ENCODE measurements at places on chromosomes 7 and 10.
A peak's percentile ranks its signal among the peaks of the same experiment; 100 is the strongest.

- DNase-seq, result no peak
Measured at GRCh38 chr7:113292105-113292504, 173.8 kb upstream of the SMIM30 start.

DNA sequence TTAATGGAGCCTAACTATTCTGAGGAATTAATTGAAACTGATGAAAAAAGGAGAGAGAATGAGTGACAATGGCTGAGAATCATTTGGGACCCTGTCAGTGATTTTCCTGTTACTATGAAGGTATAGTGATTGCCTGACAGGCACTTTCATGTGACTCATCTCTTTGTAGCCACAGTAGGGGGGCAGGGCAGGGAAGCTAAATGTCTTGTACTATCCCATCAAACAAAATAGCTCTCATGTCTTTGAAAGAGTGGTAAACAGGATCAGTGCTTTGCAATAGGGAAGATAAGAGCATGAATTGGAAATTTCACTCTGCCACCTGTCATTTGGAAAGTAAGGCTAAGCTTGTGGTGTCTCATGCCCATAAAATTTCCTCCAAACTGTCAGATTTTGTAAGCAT lies 94.5 kb upstream of the GSDME start:
- no peak for DNase-seq

DNA sequence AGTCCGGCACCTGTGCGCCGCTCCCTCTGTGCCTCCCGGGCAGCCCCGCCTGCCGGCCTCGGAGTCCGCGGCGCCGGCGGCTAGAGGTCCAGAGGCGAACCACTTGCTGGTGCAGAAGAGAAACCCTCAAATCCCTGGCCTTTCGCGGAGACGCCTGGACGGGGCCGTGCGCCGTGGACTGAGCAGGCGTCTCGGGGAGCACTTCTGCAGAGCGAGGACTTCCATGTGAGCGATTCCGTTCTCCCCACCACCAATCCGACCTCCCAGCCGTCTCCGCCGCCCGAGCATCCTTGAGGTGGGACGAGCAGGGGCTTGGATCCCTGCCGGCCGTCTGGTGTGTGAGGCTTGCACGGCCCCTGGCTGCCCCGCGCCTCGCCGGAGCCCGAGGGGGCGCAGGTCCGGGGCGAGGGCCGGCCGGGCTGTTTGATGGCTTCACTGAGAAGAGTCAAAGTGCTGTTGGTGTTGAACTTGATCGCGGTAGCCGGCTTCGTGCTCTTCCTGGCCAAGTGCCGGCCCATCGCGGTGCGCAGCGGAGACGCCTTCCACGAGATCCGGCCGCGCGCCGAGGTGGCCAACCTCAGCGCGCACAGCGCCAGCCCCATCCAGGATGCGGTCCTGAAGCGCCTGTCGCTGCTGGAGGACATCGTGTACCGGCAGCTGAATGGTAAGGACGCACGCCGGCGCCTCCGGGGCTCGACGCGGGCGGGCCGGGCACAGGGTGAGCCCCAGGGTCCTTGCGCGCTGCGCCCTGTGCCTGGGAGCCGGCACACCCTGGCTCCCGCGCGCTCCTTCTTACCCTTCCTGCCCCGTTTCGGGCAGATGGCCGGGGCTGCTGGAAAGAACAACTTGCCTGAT lies 660 bp downstream of the GALNT17 start:
- no peak for DNase-seq

- peak; percentile 86 for DNase-seq
Measured at GRCh38 chr7:1665549-1666316, 4.3 kb upstream of the ELFN1 start.

DNA sequence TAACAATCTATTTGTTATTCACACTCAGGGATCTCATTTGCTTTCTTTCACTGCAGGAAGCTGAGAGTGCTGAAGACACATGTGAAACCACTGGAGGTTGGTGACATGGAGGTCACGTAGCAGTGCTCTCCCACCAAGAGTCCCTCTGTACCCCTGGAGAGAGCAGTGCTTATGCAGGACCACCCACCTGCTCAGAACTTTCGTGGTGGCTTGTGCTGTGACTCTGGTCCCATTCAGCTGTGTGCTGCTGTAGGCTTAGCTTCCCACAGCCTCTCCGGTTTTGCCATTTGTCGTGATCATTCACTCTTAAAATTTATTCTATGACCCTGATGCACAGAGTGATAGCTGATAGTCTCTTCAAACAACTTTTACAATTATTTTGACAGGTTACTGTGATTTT lies 96.0 kb upstream of the RSU1 start:
- DNase-seq, result no peak

DNA sequence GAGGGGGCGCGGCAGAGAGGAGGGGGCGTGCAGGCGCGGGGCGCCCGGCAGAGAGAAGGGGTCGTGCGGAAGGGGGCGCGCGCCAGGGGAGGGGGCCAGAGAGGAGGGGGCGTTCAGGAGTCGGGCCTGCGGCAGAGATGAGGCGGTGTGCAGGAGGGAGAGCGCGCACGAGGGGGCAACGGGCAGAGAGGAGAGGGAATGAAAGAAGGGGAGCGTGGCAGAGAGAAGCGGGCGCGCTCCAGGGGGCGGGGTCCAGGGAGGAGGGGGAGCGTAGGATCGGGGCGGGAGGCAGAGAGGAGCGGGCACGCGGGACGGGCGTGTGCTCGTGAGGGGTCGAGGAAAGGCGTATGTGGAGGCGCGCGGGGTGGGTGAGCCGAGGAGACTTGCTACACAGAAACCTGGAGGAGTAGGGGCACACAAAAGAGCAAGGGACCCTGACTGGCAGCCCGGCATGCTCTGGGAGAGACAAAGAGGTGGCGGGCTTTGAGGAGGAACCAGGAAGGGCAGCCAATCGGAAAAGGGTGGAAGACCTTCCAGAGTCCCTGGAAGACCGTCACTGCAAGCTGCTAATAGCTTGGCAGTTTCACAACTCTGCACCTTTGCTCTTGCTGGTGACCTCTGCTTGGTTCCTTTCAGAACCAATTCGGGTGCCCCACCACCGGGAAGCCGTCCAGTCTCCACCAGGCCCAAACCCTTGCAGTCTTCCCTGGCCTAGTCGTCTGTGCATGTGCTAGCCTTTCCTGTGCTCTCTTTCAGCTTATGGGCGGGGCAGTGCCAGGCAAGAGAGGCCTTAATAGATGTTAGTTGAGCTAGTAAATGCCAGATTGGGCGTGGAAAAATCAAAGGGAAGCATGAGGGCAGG lies 639 bp downstream of the DYDC2 start:
- DNase-seq, result no peak

DNA sequence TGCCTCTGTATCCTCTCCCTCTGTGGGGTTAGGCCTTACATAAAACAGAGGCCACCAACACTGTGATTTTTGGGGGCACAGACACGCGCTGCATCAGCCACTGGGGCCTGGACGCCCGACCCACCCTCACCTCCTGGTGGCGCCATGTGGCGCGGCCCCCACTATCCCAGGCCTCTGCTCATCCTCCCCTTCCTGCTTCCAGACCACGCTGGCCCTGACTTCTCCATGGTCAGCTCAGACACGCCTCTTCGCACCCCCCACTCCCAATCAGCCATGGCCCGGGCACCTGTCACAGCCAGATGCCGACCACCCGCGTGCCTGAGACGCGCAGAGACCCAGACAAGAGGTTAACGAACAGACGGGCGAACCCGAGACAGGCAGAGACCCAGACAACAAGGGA lies 263.9 kb downstream of the ELFN1 start:
- DNase-seq, result no peak

DNA sequence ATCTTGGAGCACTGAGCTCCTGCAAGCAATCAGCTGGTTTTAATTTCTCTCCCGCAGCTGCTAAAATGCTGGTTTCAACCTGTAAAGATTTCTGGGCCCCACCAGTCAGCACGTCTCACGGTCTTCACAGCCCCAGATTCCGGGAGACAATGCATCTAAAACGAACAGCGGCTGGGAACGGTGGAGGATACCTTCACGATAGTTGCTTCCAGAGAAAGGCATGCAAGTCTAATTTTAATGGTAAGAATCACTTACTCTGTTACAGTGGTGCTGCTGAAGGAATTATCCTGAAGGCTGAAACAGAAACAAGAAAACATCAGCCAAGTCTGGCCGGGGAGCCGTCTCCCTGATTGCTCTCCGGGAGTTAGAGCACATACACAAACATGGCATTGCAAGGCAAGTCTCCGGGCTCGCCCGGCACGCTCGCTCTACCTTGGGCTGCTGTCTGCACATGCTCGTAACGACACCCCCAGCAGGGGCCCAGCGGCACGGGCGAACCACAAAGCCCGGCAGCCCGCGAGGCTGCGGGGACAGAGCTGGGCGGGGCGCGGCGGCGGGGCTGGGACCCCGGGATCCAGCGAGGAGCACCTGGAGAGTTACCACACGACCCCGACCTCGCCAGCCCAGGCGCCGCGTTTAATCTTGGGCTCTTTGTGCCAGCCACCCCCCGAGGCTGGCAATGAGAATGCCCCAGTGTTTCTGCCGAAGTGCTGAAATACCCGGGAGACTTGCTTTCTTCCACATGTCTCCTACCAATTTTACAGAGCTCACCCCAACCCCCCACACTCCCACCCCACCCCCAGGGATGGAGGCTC lies at the start of gene FAM13C:
TSS of gene FAM13C (minus strand) at position 406 of the 815 bp plus-strand sequence. CDS start at position 317, 89 bp downstream.
- peak; percentile 74 for DNase-seq

- no peak for DNase-seq
Measured at GRCh38 chr10:131882151-131882550, 18.7 kb upstream of the PPP2R2D start.

GRCh38 chr10:131006458-131007256 lies 304.9 kb downstream of the TCERG1L start:
- DNase-seq, result no peak

DNA sequence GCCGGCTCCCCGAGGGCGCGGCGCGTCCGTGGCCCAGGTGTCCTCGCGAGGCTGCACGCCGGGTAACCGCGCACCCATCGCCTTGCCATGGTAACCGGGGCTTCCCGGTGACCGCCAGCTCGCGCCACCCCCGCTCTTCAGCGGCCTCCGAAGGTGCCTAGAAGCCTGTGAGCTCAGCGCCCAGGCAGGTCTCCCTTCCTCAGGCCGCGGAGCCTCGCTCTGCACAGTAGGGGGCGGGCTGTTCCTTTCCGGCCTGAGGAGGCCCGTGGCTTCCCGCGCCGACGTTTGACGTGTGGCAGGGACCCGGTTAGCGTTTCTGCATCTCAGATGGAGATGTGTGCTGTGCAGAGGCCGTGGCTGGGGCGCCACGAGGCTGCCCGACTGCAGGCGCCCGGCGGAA lies 117.1 kb downstream of the DYNC2I1 start:
- peak; percentile 61 for DNase-seq

DNA sequence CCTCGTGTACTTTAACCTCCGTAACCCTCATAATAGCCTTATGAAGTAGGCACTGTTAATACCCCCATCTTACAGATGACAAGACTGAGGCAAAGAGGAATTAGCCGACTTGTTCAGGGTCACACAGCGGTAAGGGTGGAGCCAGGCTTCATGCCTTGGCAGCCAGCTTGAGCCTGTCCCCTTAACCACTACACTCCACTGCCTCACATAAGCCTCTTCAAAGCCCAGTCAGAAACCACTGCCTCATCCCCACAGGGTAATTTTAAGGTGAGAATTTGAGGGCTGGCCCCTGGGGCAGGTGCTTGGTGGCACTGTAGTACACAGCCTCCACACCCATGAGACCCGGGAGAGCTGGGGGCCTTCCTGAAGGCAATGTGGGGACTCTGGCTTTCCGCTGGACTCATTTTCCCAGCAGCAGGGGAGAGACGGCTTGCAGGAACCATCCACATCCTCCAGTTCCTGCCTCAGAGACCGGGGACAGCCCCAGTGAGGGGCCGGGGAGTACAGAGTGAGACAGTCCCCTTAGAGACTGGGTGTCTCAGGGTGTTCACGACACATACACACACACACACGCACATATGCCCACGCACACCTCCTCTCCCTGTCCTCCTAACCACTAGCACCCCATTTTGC lies 7.6 kb upstream of the C10orf105 start:
- DNase-seq, result no peak

DNA sequence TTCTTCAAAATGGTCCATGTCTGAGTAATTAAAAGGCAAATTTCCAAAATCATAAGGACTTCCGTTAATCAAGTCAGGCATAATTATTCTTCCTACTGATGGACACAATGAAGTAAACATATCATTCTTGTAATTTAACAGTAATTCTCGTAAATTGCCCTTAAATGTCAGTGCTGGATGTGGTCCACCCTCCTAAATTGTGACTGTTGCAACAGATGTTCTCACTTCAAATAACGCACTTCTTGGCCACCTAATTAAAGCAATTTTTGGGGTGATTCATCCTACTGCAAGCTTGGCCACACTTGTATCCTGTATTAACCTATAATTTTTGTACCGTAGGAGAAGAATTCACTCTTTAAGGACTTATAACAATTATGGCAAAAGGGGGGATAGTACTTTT lies 1.9 kb downstream of the COL1A2 start:
- no peak for DNase-seq
